ENCODE measurements at places on chromosomes 1 and 21. TPM values are rescaled to one million over a fixed set of nuclear protein-coding genes. Genes with fewer than 3 reads are reported as not detected.

The OXCT2 gene
- 15.0 TPM for total RNA-seq

The CRTC2 gene
- total RNA-seq, result 24.6 TPM

The CDK18 gene
- 4.6 TPM for total RNA-seq

The PROK1 gene
- not detected for total RNA-seq

The GBP1 gene
- total RNA-seq, result 10.4 TPM

- DNase-seq, result no peak
These were observed 50.4 kb downstream of the CTTNBP2NL start for GRCh38 chr1:112446411-112446810.

DNA sequence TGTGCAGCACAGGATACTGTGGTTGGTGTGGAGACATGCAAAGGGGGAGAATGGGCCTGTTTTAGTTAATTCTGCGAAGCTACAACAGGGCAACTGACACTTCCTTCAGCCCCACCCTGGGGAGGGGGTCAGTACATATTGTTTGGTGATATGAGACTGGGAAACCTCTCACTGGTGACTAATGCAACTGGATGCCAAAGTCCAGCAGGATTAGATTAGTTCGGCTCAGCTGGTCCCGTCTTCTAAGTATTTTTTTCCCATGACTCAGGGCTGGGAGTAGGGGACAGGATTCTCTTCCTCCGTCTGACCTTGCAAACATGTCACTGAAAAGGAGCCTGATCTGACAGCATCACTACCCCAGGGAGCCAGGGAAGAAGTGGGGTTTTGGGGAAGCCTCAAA is 43.0 kb downstream of the PLXNA2 start:
- DNase-seq, result peak; percentile 76

GRCh38 chr21:40610345-40610744 is 236.6 kb downstream of the DSCAM start:
- DNase-seq, result no peak

DNA sequence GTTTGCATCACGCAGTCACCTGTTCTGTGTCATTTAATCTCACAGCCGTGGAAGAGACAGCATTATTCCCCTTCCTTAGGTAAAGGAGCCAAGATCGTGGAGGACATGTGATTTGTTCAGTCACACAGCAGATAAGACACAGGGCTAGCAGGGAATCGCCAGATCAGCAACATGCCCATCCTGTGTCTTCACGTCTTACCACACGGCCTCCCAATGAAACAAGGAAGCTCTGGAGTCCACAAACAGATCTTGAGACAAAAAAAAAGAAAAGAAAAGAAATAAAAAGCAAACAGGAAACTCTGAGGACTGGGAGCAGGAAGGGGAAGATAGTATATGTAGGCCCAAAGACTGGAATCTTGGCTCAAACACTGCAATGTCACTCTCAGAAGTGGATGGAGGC is 155.3 kb downstream of the ADSS2 start:
- no peak for DNase-seq

DNA sequence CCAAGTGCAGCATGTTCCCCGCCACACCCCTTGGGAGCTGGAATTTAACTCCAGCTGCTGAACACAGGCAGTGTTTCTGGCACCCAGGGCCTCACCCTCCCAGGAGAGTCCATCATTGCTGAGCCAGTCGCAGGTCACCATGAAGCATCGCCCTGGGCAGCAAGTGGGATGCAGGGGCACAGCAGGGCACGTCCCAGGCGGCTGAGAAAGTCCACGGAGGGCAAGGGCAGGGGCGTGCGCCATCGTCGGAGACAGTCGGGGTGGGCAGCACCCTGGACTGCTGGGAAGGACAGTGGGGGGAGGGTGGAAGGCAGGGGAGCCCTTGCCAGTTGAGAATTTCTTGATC is 69.2 kb upstream of the PDE9A start:
- no peak for DNase-seq

DNA sequence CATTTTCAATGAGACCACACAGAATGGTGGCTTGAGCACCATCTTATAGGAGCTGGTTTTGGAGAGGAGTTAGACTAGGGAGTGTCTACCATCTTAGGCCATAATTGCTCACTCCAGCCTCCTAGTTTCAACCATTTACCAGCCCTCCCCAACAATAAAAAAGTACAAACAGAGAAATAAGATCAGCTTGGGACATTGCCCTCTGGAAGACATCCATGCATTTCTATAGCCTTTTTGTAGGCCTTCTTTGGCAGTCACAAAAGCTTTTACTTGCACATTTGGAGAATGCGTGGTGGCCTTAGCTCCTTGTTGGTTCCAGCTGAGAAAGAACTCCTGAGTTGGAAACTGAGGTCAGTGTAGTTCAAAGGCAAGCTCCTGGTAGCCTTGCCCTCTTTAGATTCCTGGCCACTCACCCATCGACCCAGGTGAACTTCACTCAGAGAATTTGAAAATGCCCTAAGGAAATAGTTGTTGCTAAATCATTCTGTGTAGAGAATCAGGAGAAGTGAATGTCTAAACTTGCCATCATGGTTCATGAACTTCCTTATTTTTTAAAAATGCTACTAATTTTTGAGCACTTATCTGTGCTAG is 301.7 kb upstream of the PROX1 start:
- DNase-seq, result no peak

DNA sequence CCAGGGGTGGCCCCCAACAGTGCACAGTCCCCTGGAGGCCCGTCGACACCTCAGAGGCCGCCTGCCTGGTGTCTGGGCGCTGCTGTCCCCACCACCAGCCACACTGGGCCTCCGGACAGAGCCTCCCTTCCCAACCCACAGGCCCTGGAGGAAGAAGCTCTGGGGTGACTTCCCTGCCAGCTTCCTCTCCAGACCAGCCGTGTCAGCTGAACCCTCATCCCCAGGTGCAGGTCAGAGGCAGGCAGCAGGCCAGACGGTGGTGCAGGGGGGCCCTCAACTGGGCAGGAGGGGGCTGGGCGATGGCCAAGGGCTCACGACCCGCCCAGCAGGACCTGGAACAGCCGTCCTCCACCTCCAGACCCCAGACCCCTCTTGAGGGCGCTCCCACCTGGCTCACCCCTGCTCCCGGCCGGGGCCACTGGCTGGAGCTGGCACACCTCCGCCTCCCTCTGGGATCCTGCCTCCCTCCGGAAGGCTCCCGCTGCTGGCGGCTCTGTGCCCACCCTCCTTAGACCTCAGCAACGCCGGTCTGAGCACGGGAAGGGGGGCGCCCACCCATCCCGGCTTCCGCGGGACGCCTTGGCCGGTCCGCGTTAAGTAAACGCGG is 520 bp downstream of the TNFRSF18 start:
- DNase-seq, result no peak

- DNase-seq, result no peak
These were observed 35.3 kb downstream of the ACOT11 start for GRCh38 chr1:54583307-54583686.

DNA sequence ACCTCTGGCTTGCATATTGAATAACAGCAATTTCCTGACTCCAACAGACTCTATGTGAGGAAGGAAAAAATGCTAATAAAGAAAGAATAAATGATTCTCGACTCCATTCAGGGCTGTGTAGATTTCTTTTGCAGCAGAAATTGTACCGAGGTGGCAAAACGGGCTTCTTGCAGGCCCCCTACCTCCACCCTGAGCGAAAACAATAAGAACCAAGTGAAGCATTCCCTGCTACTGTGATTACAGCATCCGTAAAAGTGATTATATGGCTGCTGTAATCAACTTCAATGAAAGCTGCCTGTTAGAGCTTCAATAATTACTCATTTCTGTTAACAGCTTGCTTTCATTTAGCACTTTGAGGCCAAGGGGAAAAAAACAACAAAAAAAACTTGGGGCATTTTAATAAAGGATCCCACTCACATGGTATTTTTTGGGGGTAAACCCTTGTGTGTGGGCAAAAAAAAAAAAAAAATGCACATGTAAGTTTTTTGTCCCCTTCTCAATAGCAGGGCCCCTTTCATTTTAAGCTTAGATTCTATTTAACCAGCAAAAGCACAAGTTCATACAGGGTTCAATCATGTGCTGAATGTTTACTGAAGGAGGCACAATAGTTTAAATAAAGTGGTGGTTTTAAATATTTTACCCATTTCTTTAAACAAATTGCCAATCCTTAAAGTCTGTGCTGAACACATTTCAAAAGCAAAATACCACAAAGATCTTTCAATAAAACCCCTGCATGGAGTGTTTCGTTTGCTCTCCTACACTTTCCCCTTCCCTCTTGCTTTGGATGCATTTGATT is 271.6 kb downstream of the LMO4 start:
- no peak for DNase-seq

- no peak for DNase-seq
These were observed 5.1 kb downstream of the TIAM1 start for GRCh38 chr21:31338908-31339368.

DNA sequence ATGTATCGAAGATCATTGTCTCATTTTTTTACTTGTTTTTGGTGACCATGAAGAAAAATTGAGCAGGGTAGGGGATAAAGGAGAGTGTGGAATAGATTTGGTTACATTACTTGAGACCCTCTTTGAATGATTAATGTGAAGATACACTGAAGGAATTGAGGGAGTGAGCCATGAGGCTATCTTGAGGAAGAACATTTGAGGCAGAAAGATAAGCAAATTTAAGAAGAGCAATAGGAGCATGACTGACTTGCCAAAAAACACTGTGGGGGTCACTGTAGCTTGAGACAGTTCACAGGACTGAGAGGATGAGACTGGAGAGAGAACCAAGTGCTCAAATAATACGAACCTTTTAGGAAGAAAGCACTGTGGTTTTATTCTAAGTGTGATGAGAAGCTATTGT is 43.1 kb upstream of the PTPRC start:
- no peak for DNase-seq

DNA sequence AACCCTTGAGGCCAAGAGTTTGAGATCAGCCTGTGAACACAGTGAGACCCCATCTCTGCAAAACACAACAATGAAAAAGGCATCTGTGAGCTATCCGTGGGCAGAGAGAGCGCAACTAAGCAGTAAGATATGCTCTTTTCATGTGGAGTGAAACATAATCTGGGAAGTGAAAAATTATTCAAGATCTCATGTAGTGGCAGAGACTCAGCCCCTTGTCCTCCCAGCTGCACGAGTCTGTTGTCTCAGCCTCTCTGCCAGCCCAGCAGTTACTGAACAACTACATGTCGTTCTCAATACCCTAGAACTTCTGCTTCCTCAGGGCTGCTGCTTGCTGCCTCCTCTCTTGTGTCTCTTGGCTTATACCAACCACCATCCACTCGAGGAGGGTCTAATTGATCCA is 61.3 kb upstream of the WDR26 start:
- DNase-seq, result no peak

Data from epithelial cell of proximal tubule (primary cell).